ENCODE measurements at places on chromosomes 3 and 15.

DNA sequence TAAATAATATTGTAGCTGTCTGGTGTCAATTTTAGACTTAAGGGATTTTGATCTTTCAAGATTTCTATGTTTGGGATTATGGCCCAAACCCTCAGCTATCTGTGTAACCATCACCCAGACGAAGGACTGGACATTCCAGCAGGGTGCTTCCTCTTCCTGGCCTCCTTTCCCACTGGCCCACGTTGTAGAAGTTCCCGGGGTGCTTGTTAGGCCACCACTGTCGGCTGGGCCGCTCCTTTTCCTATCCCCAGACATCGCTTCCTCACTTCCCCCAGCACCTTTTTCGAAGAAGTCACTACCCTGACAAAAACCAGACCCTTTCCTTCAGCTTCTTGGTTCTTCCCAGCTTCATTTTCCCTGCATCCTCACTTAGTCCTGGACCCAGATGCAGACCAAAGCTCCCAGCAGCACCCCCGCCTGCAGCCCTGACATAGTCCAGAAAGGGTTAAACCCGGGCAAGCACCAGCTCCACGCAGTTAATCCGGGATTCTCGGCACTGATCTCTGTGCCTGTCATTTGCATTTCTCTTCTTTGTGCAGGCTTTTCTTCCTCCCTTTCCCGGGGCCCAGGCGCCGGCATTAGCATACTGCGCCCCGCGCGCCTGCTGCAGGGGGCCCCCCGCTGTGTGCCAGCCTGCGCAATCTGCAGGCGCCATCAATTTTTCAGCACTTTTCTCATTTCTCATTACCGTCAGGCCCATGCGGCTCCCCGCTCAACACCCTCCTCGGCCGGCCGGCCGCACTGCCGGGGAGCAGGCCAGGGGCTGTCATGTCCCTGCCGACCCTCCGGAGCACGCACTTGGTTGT is 90.6 kb downstream of the ZNF621 start:
- DNase-seq = no peak

DNA sequence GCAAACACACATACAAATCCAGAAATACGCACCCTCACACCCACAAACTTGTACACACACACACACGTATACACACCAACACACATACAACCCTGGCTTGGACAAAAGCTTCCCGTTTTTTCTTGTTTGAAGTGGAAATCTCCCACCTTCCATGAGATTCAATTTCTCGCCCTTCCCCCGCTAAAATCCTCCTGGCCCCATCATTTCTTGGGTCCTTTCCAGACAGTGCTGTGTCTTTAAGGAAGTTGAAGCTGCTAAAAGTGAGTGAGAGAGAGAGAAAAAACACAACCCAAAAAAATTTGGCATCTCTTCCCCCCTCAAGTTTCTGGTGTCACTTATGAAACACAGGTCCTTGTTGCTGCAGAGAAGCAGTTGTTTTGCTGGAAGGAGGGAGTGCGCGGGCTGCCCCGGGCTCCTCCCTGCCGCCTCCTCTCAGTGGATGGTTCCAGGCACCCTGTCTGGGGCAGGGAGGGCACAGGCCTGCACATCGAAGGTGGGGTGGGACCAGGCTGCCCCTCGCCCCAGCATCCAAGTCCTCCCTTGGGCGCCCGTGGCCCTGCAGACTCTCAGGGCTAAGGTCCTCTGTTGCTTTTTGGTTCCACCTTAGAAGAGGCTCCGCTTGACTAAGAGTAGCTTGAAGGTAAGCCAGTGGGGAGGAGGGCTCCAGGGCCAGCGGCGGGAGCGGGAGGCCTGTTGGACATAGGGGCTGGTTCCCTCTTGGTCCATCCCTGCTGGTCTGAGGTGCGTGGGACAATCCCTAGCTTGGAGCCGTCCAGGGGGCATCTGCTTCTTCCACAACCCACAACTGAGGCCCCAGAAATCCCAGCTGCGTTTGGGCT is at the start of gene ISLR:
ISLR (plus strand) TSS at position 331 of the 839 bp plus-strand sequence. CDS start 1,149 bp downstream, outside the sequence.
- peak; percentile 78 for DNase-seq

- DNase-seq = no peak
These were observed 17.7 kb downstream of the SLC35G2 start for GRCh38 chr3:136836511-136837156.

- no peak for DNase-seq
These were observed 3.3 kb upstream of the TMEM45A start for GRCh38 chr3:100489118-100489517.

DNA sequence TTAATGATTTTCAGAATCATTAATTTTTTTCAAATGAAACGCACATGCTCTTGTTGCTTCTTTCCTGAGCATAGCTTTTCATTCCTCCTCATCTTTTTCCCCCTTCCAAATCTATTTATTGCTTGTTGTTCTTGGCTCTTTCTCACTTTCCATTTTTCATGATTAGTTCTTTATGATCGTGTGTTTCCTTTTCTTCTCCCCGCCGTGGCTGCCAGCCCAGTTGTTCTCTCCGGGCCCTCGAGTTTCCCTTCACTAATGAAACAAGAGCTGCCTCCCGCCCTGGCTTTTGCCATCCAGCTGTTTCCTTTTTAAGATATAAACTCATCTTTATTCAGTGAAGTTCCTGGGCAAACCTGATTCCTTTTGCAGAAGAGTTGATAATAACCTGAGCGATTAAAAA is 170.2 kb upstream of the NR2F2 start:
- DNase-seq = peak; percentile 10

DNA sequence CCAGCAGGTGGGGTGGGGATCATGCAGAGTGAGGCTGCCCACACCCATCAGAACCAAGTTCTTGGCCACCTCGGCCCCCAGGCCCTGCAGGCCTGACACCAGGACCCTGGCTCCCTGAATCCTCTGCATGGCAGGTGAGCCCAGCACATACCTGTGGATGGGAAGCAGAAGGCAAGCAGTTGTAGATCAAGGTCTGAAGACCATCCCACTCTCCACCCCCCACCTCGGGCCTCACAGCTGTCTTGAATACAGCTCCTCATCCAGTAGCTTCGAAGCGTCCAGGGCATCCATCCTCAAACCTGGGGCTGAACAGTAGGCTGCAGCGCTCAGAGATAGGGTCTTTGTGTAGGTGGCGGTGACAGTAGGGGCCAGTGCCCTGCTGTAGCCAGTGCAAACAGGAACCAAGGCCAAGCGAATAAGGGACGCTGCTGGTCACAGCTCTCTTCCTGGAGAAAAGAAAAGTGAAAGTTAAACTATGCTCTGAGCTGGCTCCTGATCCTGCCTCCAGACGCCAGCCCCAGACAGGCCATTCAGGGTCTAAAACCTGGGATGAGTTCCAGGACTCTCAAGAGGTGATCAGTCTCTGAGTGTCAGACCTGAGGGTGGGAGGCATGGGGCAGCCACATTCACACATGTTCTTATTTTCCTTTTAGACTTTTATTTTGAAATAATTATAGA is at the start of gene UBA7:
UBA7 (minus strand) TSS at position 457 of the 678 bp plus-strand sequence; CDS start at position 291, 166 bp downstream.
- peak; percentile 85 for DNase-seq

DNA sequence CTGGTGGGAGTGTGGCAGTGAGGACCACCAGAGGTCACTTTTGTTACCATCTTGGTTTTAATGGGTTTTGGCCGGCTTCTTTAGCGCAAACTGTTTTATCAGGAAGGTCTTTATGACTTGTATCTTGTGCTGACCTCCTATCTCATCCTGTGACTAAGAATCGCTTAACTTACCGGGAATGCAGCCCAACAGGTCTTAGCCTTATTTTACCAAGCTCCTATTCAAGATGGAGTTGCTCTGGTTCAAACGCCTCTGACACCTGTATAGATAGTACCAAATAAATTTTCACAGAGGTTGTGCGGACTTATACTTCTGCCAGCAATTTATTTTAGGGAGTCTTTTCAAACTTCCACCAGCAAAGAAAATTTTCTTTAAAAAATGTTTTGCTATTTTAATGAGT is 13.6 kb upstream of the SLCO3A1 start:
- no peak for DNase-seq

GRCh38 chr15:69824877-69825406 is 272.8 kb downstream of the TLE3 start:
- no peak for DNase-seq

GRCh38 chr3:22485954-22486353 is 717.2 kb upstream of the UBE2E2 start:
- no peak for DNase-seq

DNA sequence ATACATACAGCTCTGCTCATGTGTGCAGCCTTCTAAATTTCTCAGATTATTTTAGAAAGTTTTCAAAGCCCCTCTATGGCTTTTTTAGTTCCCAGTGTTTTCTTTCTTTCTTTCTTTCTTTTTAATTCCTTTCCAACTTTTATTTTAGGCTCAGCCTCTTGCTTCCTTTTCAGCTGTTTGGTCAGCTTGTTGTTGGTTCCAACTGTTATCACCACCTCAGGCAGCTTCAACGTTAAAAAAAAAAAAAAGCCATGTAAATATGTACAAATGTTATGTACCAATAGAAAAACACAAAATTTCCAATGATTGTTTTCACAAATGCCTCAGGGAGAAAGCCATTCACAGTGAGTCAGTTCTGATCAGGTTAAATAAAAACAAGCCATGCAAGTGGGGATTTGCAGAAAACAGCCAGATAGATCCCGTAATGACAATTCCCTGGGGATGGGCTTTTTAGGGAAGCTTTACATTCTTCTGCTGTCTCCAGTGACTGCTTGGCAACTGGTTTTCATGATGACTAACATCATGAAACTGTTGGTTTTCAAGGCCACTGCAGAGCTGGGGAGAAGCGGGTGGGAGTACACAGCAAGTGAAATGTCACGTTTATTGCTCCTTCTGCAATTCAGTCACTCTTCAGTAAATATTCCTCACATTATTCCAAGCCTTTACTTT is 908.4 kb downstream of the EPHA3 start:
- peak; percentile 13 for DNase-seq

GRCh38 chr3:2061360-2061759 is 37.3 kb upstream of the CNTN4 start:
- DNase-seq = no peak

GRCh38 chr3:113136071-113136470 is 75.3 kb upstream of the BOC start:
- DNase-seq = peak; percentile 44

- DNase-seq = no peak
These were observed 114.9 kb downstream of the TNIK start for GRCh38 chr3:171345107-171345843.

DNA sequence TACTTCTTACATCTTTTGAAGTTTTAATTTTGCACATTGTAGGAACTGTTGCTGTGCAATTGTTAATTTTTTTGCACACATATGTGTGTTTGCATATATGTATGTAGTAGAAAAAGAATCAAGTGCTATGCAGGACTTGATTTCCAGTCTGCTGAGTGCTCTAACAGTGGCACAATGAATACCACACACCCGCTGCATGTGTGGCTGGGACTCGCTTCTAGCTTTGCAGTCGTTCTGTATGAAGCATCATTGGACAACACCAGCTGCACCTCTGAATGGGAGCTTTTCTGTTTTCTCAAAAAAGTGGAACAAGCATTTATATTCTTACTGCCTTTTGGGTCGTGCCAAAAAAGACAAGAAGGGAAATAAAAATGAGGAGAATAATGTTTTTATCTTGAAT is 564.7 kb downstream of the FOXP1 start:
- DNase-seq = no peak

DNA sequence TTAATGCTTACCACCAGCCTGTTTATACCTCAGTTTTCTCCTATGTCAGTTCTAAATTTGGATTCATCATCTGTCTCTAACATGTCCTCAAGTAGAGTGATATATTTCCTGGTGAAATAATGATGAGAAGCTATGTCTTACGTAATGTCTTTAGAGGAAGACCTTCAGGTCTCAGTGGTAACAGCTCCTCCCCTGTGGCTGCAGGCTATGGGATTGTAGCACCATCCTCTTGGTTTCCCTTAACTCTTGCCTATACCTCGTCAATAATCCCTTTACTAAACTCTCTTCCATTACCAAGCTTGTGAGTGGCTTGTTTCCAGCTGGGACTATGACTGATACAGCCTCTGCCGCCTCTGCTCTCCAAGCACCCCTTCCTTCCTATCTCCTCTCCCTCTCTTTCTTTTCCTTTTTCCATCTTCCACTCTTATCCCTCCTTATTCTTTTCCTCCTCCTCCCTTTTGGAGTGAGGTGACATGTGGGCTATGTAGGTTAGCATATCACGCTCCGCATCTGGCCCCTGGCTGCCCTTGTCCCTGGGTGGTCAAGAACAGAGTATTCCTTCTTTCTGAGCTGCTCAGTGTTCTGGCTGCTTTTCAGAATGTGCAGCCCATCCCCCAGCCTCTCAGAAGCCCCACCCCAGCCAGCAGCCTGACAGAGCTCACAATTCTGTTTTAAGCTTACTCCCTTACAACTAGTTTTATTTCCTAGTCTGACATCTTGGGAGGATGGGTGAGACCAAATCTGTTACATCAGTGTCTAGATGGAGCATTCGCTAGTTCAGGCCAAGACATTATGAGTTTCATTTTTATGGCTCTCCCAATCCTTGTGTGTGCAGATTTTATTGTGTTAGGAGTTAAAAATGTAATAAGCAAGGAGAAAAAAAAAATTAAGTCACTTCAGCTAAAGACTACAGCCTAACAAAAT is 75.0 kb upstream of the RNU6-1 start:
- DNase-seq = no peak

DNA sequence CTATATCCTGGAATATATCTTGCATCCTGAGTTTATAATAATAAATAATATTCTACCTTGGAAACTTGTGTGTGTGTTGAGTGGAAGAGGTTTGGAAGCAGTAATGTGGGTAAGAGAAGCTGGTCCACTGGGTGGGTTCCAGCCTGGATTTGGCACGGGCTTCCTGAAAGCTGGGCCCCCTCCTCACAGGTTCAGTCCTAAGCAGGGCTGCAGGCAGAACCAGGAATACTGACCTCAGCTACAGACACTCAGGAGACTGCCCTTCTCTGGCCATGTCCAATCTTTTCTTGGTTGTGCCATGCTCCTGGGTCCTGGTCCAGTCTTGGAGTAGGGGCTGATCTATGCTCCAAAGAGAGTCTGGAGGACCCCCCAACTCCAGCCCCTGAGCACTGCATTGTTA is 4.5 kb downstream of the MYD88 start:
- no peak for DNase-seq

- no peak for DNase-seq
These were observed 40.4 kb downstream of the LYSMD4 start for GRCh38 chr15:99692825-99693224.

GRCh38 chr3:151265166-151265565 is 13.2 kb downstream of the P2RY14 start:
- no peak for DNase-seq

DNA sequence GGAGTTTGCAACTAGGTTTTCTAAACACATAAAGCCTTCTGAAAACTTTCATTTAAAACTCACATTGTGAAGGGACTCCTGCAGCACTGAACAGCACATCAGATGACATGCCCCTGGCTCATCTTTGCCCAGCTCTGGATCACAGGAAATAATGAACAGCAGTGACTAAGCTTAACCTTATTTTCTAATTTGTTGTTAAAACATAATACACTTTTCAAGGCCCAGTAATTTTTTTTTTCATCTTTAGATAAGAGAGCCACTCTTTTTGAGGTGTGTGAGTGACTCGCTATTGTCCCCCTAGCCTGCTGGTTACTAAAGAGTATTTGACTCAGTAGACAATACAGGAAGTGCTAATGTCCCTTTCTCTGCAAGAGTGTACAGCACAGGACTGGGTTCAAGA is 204.0 kb downstream of the OSBPL10 start:
- DNase-seq = no peak

Data from AG08395 (cell line).